ENCODE measurements at places on chromosomes 4 and X.
A peak's percentile ranks its signal among the peaks of the same experiment; 100 is the strongest.

DNA sequence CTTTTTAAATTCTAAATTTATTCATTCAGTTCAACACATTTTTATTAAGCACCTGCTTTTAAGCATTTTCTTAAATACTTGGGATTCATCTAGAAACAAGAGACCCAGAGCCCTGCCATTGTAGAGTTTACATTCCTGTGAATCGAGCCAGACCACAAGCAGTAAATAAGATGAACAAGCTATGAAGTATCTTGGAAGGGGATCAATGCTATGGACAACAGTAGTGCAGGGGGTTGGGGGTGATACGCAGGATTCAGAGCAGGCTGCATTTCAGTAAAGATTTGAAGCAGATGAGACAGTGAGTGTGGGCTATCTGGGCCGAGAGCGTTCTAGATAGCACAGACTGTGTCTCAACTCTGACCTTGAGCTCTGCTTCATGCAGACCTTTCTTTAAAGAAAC, 35.1 kb downstream of the CLDN22 start:
- DNase-seq = no peak

DNA sequence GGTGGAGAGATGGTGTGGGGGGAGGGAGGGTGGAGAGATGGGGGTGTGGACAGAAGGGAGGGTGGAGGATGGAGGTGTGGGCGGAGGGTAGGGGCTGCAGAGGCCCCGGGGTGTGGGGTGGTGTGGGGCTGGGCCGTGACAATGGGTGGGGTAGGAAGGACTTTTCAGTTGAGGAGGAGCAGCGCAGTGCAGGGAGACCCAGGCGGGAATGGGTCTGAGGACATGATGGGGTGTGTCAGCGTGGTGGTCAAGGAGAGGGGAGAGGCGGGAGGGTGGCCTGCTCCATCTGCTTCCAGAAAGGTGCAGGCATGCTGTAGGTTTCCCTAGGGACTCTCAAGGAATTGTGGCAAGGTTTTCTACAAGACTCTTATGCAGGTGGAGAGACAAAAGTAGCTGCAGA, 48.9 kb downstream of the RGS12 start:
- DNase-seq = no peak

GRCh38 chr4:118398226-118399090, 45.7 kb upstream of the PRSS12 start:
- no peak for DNase-seq

DNA sequence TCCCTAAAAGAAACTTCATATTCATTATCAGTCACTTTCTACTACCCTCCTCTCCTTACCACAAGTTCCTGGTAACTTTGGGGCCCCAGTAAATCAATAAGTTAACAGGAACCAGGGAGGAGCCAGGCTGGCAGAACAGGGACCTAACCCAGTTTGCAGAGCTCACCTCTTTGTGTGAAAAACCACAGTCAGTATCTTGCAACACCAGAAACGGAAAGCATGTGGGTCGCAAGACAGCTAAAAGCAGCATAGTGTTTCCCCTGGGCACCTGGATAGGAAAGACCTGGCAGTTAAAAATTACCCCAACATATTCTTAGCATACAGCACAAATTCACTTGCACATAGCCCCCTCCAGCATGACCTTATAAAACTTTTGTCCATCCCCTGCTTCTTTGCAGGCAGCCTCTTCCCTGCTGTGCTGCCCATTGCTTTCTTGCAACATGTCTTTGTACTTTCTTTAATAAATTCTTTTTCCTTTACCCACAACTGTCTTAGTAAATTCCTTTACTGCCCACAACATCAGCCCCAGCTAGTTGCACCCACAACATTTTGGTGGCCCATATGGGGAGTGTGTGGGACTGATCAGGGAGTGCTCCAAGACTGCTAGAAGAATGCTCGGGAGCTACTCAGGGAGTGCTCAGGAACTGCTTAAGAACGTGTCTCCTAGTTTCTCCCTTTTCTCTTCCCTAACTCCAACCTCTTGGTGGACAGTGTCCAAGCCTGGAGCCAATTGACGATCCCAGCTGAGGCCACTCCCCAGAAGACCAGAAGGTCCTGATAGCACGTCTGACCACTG, 83.4 kb downstream of the MSN start:
- peak; percentile 51 for DNase-seq

DNA sequence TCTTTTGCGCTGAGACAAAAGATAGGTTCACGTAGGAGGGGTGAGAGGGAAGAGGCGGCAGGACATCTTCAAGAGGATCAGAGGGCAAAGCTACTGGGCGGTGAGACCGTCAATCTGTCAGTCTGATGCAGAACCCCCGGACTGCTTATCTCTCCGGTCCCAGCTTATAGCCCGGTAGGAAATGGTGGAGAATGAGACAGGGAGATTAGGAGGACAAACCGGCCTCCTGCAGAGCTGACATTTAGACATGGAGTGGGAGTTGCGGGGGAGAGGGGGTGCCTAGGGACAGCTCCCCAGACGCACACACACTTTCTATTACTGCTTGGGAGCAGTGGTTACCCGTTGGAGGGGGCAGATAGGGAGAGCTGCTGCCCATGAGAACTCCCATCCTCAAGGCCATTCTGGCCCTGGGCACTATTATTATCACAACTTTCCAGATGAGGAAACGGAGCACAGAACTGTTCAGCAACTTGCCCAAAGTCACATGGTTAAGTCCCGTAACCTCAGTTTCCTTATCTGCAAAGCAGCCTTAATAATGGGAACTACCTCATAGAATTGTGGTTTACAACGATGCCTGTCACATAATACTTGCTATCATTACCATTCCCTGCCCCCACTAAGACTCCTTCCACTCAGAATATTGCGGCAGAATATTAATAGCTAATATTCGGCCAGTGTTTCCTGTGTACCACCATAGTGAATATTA, 1.1 kb upstream of the HDAC6 start:
- DNase-seq = no peak

DNA sequence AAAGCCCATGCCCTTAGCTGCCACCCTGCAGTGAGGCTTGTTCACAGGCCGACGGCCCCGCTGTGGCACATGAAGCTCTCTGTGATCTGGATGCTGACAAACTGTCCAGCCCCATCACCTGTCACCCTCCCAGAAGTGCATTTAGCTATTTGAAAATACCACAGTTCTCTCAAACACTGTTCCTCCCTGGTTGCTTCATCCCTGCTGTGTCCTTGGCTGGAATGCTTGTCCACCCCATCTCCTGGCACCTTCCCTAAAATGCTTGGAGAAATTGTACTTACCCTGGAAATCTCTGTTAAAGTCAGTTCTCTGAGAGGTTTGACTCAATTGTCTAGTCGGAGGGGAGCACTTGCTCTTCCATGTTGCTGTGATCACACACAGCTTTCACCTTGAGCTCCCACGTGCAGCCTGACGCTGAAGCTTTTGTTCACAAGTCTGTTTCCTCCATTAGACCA, 10.1 kb downstream of the SYNPO2 start:
- no peak for DNase-seq

GRCh38 chr4:54484383-54484782, 173.4 kb upstream of the KIT start:
- no peak for DNase-seq

GRCh38 chrX:93259029-93259428, 414.3 kb downstream of the NAP1L3 start:
- no peak for DNase-seq

DNA sequence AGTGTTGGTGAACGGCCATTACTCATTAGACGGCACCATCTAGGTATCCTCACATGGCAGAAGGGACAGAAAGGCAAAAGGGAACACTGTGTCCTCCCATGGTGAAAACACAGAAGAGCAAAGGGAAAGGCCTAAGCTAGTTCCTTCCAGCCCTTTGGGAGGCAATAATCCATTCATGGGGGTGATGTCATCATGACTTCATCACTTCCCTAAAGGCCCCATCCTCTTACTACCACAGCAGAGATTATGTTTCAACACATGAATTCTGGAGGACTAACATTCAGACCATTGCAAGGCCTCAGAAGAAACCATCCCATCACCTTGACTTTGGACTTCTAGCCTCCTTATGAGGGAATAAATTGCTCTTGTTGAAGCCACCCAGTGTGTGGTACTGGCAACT, 238.2 kb downstream of the MGST2 start:
- DNase-seq = no peak

GRCh38 chrX:100648458-100649417, 4.7 kb downstream of the SRPX2 start:
- no peak for DNase-seq

DNA sequence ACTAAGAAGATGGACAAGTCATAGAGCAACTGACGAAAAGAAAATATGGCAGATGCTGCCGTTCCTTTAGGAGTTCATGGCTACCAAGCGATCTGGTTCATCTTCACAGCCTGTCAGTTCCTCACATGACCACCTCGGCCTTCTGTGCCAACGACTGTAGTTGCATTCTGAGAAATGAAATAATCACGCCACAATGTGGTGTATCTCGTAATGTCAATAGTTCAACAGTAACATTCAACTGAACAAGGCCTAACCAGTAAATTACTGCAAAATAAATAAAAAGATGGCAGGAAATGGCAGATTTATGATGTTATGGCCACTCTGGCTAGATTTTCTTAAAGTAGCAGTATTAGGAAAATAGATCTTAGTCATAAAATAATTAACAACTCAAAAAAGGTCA, 4.4 kb downstream of the GPRIN3 start:
- DNase-seq = peak; percentile 58

DNA sequence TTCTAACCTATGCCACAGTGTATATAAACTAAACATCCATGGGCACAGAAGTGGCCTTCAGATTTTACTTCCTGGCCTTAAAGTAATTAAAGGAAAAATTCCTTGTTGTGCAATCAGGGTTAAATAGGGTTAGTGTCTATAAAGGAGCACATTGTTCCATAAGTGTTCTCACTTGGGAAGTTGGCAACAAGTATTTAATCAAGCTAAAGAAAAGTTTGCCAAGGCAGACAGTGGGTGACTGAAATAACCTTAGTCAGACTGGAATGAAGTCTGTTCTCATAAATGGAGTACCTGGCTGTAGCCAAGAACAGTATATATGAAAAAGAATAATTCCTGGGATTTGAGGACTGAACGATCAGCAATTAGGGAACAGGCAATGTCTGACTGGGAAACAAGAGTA, 213.6 kb downstream of the HTR2C start:
- no peak for DNase-seq

GRCh38 chrX:108438110-108438623, at the start of gene COL4A6:
COL4A6 (minus strand) TSS chrX:108438422; CDS start chrX:108438196, 226 bp downstream.
- DNase-seq = no peak

DNA sequence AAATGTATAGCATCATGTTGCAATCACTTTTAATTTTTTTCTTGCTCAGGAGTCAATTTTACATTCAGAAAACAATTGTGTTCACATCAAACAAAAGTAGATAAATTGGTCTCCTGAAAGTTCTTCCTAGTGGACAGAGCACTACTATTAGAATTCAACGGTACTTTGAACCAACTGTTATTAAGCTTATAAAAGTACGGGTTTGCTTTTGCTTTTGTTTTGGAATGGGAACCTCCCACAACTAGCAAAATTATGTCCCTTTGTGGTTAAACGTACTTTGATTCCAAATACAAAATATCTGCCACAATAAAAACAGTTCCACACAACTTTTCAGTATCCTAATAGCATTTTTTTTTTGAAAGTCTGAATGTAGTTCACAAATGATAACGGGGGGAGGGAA, 8.6 kb upstream of the MAPK10 start:
- no peak for DNase-seq

- no peak for DNase-seq
These were observed 55.4 kb upstream of the CCDC149 start for GRCh38 chr4:24968278-24968677.

DNA sequence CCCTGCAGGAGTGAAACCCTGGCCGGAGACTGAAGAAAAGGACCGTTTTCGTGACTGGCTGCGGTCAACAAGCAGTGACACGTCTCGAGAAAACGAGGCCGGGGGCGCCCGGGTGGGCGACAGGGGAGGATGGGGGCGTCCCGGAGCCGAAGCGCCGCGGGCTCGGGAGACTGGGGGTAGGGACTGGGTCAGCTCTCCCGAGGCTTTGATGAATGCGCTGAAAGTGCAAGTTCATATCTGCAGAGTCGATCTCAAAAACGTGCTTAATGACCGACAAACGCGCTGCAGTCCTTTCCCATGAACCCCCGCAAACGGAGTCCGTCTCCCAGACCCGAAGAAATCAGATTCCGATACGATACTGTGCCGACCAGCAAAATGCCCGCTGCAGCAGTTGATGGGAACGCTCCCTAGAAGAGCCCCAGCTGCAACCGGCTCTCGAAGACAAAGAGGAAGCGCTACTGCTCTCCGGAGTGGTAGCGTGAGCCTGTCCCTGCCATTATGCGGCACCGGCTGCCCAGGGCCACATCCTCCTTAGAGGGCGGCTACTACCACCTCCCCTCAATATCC, 806 bp upstream of the CD99L2 start:
- peak; percentile 46 for DNase-seq

DNA sequence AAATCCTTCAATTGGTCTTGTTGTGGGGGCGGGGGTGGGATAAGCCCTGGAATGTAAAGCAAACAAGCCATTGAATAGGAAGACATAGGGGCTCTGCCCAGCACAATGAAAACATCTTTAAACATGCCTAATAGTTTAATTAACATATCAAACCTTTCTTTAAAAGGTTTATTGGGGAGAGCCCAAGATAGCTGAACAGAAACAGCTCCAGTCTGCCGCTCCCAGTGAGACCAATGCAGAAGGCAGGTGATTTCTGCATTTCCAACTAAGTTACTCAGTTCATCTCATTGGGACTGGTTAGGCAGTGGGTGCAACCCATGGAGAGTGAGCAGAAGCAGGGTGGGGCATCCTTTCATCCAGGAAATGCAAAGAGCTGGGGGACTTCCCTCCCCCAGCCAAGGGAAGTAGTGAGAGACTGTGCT, 327.2 kb upstream of the CNKSR2 start:
- no peak for DNase-seq

DNA sequence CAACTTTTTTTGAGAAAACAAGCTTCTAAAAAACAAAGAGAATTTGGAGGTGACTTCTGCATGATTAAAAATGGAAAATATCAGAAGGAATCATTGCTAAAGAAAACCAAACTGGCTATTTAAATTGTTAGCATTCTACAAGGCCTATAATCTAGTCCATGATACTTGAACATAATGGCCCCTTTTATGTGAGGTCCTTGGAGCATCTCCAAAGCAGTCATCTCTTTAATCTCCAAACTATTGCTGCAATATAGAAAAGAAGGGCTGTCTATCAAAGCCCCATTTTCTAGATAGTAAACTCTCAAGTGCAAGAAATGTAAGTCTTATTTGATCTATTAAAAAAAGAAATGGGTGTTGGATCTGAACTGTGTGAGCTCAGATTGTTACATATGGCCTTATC, 615.1 kb downstream of the CENPC start:
- DNase-seq = no peak

GRCh38 chr4:184392316-184392715, 82.0 kb downstream of the IRF2 start:
- no peak for DNase-seq

- DNase-seq = no peak
These were observed 370.7 kb downstream of the GRIA2 start for GRCh38 chr4:157591245-157591644.

DNA sequence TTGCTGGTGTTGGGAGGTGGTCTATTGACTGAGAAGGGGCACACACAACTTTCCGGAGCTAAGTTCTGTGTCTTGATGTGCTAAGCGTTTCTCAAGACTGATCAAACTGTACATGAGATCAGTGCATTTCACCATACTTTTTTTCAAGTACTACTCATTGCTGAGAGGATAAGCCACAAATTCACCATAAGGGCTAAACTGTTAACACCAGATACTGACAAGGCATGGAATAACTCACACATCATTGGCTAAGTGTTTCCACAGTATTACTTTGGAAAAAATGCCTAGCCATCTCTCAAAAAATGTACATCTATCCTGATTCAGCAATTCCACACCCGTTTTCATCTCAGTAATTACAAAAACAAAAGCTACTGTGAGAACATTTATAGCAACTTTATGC, 13.0 kb downstream of the RBMX start:
- DNase-seq = no peak
